Heart left ventricle (tissue), 16 donors: ENCODE measurements at places on chromosomes 12 and 14. TPM values are rescaled to one million over a fixed set of nuclear protein-coding genes. Genes with fewer than 3 reads are reported as not detected.

Gene ART4
- 1.3 TPM for polyA plus RNA-seq

Gene VRTN
- not detected for polyA plus RNA-seq

Gene ZNF410
- 27.7 TPM for polyA plus RNA-seq

Gene PLEK2
- polyA plus RNA-seq = 0.76 TPM

Gene BEST3
- 0.15 TPM for polyA plus RNA-seq

Gene C12orf54
- not detected for polyA plus RNA-seq

Gene DPY19L2
- polyA plus RNA-seq = 7.3 TPM

Gene HOXC10
- not detected for polyA plus RNA-seq

Gene TMEM233
- 0.08 TPM for polyA plus RNA-seq

Gene SEL1L
- 53.2 TPM for polyA plus RNA-seq

Gene OR6C2
- not detected for polyA plus RNA-seq

Gene KRT85
- not detected for polyA plus RNA-seq

Gene CMTM5
- polyA plus RNA-seq = 1.6 TPM

Gene CKAP4
- polyA plus RNA-seq = 61.5 TPM

Gene GLIPR1L2
- 1.2 TPM for polyA plus RNA-seq

Gene SLC17A8
- not detected for polyA plus RNA-seq

Gene IFT81
- 6.7 TPM for polyA plus RNA-seq

Gene RHEBL1
- polyA plus RNA-seq = 0.37 TPM

Gene HOXC12
- not detected for polyA plus RNA-seq

Gene TSPAN19
- polyA plus RNA-seq = not detected

Gene AMDHD1
- polyA plus RNA-seq = 0.39 TPM

Gene PKP2
- 206 TPM for polyA plus RNA-seq

Gene RERG
- polyA plus RNA-seq = 5.3 TPM

Gene ZBTB25
- 4.0 TPM for polyA plus RNA-seq

Gene GARIN6
- not detected for polyA plus RNA-seq

Gene PLEKHG3
- polyA plus RNA-seq = 7.0 TPM

Gene LHX5
- polyA plus RNA-seq = not detected

Gene REM2
- polyA plus RNA-seq = 0.06 TPM

Gene IFI27L2
- polyA plus RNA-seq = 68.9 TPM

Gene IFNG-AS1
- 0.34 TPM for polyA plus RNA-seq

Gene PRORP
- polyA plus RNA-seq = 8.3 TPM
